Activated CD8-positive, alpha-beta memory T cell treated with anti-CD3 and anti-CD28 coated beads, Interleukin-2, amount 50 U/mL, for 48 hours (primary cell): ENCODE measurements at places on chromosomes 5 and 9.

- no peak for DNase-seq
Observed at GRCh38 chr5:111968459-111968858, 211.5 kb upstream of the NREP start.

- DNase-seq = no peak
Observed at GRCh38 chr9:115126404-115126803, 8.4 kb upstream of the TNC start.

- no peak for DNase-seq
Observed at GRCh38 chr5:163189023-163189553, 248.3 kb upstream of the CCNG1 start.

- no peak for DNase-seq
Observed at GRCh38 chr9:98825414-98825813, 17.9 kb downstream of the GALNT12 start.

- DNase-seq = no peak
Observed at GRCh38 chr9:118957585-118957984, 411.6 kb downstream of the BRINP1 start.

DNA sequence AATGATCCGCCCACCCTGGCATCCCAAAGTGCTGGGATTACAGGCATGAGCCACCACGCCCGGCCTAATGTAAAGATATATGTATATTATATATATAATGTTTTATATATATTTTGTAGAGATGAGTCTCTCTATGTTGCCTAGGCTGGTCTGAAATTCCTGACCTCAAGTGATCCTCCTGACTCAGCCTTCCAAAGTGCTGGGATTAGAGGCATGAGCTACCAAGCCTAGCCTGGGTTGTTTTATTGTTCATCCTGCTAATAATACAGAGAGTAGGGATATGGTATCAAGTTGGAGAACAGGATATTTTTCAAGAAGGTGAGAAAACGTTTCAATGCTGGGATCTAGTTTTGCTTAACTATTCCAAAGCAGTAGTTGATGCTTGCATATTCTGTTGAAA lies 2.9 kb downstream of the SEC24A start:
- DNase-seq = no peak

DNA sequence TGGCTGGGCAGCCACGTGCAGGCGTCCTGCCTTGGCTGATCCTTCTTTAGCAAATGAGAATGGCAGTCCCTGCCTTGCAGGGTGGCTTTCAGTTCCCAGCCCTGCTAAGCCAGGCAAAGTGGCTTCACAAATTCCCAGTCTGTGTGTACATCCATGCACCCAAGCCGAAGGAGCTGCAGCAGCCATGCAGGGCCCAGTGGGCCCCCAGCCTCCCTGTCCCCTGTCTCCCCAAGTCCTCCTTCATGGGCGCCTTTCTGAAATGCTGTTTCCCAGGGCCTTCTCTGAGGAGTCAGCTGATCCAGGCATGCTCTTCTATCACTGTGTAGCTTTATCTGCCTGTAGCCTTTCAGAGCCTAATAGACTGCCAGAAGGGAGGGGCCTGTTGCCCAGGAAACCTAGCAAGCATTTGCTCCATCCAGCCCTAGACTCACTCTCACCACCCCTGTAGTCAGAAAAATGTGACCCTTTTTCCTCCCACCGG lies 47.4 kb upstream of the SHC3 start:
- DNase-seq = no peak

- DNase-seq = no peak
Observed at GRCh38 chr5:60700416-60700757, 421 bp upstream of the DEPDC1B start.

GRCh38 chr9:69899491-69899890 lies 78.9 kb downstream of the CFAP95 start:
- no peak for DNase-seq

DNA sequence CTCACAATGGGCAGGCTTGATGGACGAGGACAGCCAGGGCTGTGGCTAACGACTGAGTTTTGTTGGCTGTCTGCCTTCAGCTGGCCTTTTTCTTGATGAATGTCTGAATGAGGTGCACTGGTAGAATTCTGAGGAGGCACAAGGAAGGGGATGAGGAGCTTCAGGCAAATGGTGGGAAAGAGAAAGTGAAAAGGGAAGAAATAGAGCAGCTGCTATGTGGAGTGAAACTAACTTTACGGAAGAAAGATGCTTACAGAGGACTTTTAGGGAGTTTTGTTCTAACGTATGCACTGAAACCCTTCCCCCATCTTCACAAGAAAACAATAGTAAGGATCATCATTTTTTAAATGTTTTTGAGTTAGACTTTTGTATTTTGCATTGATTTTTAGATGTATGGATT lies 45.3 kb downstream of the OR2K2 start:
- no peak for DNase-seq

- no peak for DNase-seq
Observed at GRCh38 chr5:152290181-152290580, 114.9 kb downstream of the NMUR2 start.

DNA sequence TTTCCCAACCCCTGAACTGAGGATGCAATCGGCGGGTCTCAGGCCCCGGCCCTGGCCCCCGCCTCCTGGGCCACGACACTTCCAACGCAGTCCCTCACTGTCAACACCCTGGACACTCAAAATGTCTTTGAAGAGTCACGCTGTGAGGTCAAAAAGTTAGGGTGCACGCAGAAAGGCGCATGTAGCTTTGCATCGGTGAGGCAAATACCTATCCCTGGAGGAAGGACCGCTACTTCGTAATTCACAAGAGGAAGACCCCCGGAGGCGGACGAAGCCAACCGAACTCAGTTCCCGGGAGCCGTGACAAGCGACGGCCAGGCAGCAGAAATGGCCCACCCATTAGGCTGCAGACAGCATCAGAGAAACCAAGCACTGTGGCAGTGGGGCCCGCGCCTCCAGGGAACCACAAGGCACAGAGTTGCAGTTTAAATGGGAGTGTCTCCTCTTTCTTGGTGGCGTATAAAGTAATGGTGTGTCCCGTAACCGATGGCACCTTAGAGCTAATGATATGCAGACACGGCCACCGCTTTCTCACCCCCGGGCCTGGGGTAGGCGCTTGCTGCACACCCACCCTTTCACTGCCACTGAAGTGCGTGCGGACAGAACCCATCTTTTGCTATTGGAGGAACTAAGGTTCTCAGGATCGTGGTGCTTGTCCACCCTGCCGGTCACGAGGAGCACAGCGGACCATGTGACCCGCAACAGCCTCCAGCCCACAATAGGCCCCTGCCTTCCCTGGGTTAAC lies 9.0 kb downstream of the ADAMTS2 start:
- no peak for DNase-seq

- DNase-seq = no peak
Observed at GRCh38 chr9:93595461-93595860, 19.1 kb downstream of the PHF2 start.

GRCh38 chr5:154860123-154860522 lies 1.7 kb downstream of the CNOT8 start:
- peak; percentile 53 for DNase-seq

GRCh38 chr5:40442346-40442745 lies 237.4 kb upstream of the PTGER4 start:
- DNase-seq = no peak

DNA sequence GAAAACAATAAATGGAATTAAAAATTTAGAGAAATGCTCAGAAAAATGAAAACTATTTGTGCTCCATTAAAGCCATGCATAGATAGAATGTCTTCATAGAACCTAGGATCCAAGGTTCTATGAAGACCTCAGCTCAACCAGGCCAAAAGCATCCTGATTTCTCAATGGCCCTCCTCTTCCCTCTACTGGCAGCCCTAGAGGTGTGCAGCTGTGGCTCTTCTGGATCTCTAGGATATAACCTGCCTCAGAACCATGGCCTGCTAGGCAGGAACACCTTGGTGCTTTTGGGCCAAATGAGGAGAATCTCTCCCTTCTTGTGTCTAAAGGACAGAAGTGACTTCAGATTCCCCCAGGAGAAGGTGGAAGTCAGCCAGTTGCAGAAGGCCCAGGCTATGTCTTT lies 15.1 kb downstream of the IFNA1 start:
- DNase-seq = no peak

DNA sequence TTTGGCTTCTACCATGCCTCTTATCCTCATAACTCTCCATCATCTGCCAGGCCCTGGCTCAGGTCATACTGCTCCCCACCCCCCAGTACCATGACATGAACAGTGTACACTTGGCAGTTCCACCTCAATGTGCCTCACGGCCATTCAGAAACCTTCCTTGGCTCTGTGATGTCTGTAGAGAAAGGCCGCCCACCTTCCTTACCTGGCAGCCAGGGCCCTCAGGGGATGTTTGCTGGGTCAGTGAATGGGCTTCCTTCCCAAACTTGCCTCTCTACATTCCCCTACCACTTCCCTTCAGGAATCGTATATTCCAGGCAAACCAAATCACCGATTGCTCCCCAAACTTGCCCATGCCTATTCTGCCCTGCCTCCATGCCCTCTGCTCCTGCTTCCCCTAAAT lies 101.1 kb downstream of the PSD2 start:
- DNase-seq = no peak

DNA sequence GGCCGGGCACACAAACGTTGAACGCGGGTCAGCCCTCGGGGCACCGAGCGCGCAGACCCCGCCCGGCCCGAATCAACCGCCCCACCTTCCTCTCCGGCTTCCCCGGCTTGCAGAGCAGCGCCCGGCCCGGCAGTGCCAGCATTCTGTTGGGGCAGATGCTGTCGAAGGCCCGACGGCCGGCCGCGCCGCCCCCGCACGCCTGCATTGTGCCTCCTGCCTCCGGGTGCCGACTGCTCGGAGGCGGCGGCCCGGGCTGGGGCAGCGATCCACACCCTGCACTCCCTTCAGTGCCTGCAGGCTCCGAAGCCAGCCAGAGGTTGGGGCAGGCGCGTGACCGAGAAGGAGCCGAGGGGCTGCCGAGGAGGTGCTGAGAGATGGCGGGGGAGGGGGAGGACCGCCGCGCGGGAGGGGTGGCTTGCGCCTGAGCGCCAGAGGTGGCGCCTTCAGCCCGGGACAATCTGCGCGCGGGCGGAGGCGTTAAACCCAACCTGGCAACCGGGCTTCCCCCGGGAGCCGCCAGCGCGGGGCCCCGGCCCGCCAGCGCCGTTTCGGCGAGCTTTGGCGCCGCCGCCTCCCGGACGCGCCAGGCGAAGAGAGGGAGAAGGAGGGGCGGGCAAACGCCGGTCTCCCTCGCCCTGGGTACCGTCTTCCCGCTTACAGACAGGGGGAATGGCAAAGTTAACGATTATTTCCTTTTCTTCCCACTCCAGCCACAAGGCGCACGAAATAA lies at the start of gene MCIDAS:
TSS of gene MCIDAS (minus strand) at position 382 of the 730 bp plus-strand sequence. CDS start at position 205, 177 bp downstream.
- peak; percentile 82 for DNase-seq

GRCh38 chr9:128408963-128409431 lies 11.7 kb upstream of the CERCAM start:
- no peak for DNase-seq

GRCh38 chr5:58598440-58598839 lies 15.6 kb downstream of the RAB3C start:
- DNase-seq = no peak

GRCh38 chr5:151048526-151048925 lies 28.1 kb downstream of the GPX3 start:
- no peak for DNase-seq

- no peak for DNase-seq
Observed at GRCh38 chr5:172903790-172904189, 55.4 kb upstream of the RPL26L1 start.

DNA sequence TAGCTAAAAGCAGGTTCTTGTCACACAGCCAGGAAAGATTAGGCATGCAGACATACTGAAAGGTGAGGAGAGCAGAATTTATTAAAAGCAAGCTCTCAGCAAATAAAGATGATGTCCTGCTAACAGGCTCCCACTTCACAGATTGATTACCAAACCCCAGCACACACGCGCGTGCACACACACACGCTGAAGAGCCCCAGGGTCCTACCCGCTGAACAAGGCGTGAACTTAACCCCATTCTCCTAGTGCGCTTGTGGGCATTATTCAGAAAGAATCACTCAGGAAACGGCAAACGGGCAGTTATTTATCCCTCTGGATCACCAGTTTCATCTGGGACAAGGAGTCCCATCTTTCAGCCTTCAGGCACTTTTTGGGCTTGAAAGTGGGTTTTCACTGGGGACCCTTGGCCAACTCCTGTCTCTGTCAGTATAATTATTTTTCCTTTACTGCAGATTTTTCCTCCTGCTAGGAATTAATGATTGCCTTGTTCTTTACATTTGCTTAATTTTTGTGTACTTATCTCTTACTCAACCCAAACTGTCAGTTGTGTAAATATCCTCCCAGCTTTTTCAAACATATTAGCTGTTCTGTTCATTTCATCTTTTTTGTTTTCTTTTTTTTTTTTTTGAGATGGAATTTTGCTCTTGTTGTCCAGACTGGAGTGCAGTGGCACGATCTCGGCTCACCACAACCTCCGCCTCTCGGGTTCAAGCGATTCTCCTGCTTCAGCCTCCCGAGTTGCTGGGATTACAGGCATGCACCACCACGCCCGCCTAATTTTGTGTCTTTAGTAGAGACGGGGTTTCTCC lies 92.6 kb downstream of the RIC1 start:
- DNase-seq = no peak

GRCh38 chr5:10439692-10440091 lies 2.0 kb upstream of the ROPN1L start:
- no peak for DNase-seq

DNA sequence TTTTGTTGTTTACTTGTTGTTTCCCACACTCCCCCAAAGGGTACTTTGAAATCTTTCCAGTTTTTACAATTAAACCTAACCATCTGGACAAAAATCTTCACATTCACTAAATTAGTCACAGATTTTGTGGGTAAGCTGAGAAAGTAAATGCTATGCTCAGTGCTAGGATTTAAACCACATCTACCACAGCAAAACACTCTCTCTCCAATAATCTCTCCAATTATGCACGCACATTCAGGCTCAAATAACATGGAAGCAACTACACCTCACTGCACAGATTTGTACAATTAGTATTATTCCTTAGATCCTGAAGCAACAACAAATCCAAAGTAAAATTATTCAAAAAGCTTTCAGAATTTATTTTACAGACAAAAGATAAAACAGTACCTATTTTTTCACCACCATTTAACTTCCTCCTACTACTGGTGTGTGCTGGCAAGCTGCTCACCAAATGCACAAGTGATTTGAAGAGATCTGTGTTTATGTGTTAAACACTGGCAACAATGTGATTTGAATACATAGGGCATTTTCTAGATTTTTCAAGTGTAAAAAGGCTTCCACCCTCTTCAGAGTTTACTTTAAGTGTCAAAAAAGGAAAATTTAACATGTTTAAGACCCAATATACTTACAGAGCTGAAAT lies 16.6 kb downstream of the ZNF608 start:
- no peak for DNase-seq

- DNase-seq = no peak
Observed at GRCh38 chr9:75414371-75415160, 326.3 kb downstream of the OSTF1 start.

DNA sequence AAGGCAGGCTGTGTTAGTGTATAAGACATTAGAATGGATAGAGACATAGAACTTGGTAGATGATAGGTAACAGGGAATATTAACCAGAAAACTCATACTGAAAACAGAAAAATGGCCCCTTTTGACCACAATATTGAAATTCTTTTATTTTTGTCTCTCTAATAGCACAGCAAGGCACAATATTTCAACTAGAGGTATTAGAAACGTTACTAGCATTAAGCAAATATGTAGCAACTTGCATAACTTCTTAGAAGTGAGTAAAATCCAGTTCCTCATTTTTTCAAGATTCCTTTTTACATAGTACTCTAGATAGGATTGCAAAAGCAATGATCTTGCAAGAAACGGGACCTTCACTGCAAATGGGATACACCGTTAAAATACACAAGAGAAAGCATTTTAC lies 102.7 kb upstream of the VCAN start:
- DNase-seq = no peak
